Left ventricle myocardium inferior (tissue), 1 donor: ENCODE measurements at places on chromosomes 16 and 17.
A peak's percentile ranks its signal among the peaks of the same experiment; 100 is the strongest.

GRCh38 chr17:57400648-57401047 lies 144.3 kb downstream of the MSI2 start:
- DNase-seq, result no peak

- DNase-seq, result no peak
Measured at GRCh38 chr17:1695365-1695764, 10.7 kb upstream of the PRPF8 start.

GRCh38 chr17:47918006-47918405 lies 22.0 kb downstream of the SP2 start:
- no peak for DNase-seq

- DNase-seq, result peak; percentile 74
Measured at GRCh38 chr16:57045694-57046381, 46.5 kb upstream of the CPNE2 start.

DNA sequence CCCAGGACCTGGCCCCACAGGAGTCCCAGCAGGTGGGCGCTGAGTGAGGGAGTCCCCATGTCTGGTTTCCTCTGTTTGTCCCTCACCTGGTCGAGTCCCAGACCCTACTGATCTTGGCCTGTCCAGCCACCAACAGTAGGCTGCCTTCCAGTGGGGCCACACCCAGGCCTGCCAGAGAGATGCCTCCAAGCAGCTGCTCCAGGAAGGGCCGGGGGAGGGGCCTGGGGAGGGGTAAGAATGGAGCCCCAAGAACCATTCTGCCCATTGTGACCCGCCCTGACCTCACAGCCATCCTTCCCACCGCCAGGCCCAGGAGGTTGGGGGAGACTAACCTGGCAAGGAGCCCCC lies 736 bp downstream of the SPATA20 start:
- DNase-seq, result no peak

DNA sequence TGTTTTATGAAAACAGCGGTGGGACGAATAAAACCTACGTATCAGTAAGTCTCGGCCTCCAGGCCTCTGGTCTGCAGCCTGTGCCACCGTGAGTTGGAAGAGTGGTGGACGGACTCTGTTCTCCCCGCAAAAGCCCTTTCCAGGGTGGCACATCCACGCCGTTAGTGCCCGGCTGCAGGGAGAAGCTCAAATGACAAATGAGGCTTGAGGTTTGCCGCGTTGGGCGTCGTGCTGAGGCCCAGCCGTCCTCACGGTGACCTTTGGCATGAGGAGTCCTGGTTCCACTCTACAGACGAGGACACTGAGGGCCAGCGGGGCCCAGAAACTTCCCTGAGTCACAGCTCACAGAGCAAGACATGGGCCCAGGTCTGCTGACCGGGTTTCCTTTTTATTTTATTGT lies 40.2 kb downstream of the JPH3 start:
- no peak for DNase-seq

GRCh38 chr17:28421787-28422305 lies 15.8 kb upstream of the SLC46A1 start:
- no peak for DNase-seq

DNA sequence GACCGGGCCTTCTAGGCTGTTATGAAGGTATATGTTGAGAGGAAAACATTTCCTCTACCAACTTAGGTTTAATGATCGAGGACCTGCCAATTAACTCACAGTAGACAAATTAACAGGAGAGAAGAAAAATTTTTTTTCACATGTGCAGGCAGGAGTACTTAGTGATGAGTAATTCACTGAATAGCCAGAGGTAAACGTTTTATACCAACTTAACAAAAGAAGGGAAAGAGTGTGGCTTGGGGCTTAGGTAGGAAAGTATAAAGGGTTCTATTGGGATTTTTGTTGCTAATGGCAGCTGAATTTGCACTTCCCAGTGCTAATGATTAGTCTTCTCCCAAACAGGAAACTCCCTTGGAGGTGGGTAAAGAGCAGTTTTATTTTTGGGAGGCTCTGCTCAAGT lies 121.6 kb upstream of the HS3ST4 start:
- no peak for DNase-seq

DNA sequence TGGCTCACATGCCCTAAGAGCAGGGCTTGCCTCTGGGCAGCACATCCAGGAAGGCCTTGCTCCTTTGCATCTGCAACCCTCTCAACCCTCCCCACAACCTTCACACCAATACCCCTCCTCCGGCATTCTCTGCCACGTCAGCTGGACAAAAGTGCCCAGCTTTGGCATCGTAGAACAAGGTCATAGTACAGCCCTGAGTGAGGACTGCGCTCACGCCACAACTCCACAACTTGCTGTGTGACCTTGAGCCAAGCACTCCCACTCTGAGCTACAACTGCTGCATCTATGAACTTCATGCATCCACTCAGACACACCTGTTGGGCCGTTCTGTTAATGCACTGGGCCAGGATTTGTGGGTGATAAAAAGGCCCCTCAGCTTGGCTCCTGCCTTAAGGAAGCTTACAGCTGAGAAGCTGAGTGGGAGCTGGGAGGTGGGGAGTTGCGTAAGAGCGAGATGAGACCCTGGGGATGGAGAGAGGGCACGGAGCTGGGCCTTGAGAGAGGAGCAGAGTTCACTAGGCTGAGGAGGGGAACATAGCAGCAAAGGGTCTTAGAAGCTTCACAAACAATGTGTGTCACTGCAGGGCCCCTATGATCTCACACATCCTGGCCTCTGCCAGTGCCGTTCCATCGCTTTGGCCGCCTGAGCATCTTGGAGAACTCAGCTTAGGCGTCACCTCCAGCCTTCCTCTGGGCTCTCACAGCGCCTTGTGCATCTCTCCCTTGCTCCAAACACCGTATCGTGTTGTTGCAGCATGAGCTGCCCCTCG lies 8.6 kb upstream of the MRC2 start:
- no peak for DNase-seq

DNA sequence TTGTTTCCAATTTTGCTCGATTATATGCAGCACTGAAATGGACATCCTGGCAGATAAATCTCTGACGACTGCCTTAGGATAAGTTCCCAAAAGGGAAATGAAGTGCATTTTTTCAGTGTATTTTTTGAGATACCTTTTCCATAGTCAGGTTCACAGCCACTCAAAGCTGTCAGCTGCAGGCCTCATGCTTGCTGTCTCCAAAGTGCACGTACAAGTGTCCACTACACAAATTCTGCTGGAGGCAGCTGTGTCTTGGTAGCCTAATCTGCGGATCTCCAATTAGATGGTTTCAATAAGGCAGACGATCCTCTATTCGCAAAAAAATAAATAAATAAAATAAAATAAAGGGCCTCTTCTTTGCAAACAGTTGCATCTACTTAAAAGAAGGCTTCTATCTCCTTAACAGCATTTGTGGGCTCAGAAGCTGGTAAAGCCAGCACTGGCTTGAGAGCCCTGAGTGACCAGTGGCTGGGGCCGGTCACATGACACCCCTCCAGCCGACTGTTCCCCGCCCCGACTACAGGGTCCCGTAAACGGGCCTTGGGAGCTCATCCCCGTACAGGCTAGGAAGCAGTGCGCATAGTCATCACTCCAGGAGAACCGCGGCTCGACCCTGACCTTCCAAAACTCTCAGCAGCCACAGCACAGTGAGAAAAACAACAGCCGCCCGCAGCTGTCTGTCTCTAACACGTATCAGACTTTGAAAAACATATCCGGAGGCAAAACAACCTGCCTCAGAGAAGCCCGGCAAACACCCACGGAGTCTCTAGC lies 18.8 kb downstream of the RPH3AL start:
- DNase-seq, result peak; percentile 83

GRCh38 chr17:12257176-12257575 lies 236.5 kb downstream of the MAP2K4 start:
- DNase-seq, result no peak

DNA sequence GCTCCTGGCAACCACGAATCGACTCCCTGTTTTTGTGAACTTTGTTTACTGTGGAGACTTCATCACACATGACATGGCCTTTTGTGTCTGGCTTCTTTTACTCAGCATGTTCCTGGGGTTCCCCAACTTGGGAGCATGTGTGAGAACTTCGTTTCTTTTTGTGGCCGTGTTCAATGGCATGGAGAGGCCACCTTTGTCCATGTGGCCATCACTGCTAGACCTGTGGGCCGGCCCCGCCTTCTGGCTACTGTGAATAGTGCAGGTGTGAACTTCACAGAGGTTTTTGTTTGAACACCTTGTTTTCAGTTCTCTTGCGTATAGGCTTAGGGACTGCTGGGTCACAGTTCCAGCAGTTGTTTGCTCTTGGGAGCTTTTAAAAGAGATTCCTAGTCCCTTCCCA lies 5.7 kb upstream of the SLC38A8 start:
- DNase-seq, result no peak

- no peak for DNase-seq
Measured at GRCh38 chr17:58323366-58324055, 5.1 kb downstream of the TSPOAP1 start.

- no peak for DNase-seq
Measured at GRCh38 chr16:74500907-74501306, 79.6 kb upstream of the CLEC18B start.

GRCh38 chr17:73657473-73658116 lies 13.3 kb upstream of the SDK2 start:
- DNase-seq, result peak; percentile 52

DNA sequence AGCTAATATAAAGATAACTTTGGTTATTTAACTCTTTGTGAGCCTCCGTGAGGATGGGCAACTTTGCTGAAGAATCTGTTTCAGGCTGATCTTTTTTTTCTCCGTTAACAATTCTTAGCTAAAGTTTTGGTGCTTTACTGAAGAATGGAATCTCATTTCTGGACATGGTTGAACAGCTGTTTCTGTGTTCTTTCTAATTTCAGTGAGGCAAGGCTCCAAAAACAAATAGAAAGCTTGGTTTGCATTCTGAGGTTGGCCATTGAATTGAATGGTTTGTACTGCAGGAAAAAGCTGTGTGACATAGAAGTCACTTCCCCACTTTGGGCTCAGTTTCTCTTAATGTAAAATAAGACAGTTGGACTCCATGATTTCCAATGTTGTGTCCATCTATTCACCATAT lies 22.3 kb upstream of the HLF start:
- DNase-seq, result no peak

- DNase-seq, result no peak
Measured at GRCh38 chr17:39934324-39934723, 6.8 kb downstream of the LRRC3C start.

DNA sequence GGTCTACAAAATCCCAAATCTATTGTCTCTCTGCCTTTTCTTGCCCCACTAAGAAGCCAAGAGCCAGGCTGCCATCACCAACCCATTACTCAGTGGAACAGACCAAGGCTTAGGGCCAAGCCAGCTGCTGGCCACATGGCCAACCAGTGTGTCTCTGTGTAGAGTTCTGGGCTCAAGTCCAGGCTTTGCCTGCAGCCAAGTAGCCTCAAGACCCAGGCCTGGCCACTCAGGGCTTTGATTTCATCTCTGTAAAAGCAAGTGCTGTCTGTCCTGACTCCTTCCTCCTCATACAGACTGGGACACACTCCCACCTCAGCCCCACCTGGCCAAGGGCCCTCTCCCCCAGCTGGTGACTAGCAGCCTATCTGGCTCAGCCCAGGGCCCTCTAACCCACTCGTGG lies 14.6 kb downstream of the SREBF1 start:
- peak; percentile 80 for DNase-seq

DNA sequence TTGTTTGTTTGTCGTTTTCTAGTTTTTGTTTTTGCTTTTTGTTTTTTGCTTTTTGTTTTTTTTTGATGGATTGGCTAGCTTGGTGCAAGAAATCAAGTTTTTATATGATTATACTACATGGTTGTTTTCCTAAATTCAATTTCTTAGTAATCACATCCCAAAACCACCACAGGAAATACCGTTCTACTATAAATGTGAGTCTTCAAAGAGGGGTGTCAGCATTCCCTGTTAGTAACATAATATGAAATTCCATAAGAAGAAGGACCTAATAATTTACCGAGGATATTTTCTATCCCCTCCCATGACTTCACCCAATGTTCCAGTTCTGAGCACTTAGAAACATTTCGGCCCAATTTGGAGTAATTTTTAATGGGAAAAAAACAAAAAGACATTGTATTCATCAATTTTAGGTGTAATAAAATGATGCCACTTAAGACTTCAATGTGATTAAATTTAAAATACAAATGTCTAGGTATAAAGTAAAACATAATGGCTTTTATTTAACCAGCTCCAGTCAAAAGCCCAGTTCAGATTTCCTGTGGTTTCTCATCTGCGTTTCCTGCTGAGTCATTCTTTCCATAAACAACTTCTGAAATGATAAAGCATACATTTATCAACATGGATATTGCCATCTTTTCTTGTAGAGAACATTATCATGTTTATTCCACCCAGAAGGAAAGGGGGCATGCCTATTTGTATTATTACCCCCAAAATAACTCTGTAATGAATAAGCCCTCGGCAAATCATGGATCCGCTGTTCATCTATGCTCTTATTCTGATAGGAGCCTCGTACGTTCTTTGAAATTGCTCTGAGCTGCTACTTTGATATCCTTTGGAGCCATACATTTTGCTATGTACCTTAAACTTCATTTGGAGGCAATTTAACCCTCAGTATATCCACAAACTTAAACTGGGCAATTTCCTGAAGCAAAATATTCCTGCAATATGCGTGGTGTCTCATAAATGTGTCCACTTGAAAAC lies 28.1 kb downstream of the HSBP1 start:
- no peak for DNase-seq

- no peak for DNase-seq
Measured at GRCh38 chr16:14057878-14058382, 13.2 kb upstream of the MRTFB start.

DNA sequence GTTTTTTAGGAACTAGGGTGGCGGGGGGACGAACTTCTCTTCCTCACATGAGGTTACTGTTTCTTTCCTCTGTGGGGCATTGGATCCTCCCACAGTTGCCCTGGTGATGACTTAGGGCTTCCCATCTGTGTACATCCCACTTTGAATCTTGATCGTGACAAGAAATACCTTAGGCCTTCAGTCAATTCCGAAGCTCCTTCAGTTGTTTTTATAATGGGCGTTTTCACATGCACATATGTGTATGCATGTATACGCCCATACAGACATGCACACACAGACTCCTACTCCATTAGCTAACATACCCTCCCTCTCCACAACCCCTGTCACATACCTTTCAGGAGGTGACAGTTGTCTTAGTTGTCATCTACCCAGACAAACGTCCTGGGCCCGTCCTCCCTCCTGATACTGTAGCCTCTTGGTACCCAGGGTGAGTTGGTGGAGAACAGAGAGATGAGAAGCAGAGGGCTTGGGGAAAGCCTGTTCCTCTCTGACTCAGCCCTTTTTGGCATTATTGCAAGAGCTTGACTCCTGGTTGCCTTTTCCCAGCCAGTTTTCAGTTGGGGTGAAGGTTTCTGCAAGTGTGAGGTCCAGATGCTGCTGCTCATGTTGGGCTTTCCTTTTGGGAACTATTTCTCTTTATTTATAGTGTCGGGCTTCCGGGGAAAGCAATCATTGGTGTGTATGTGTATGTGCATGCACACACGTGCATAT lies 2.2 kb upstream of the AOC2 start:
- DNase-seq, result no peak

- DNase-seq, result no peak
Measured at GRCh38 chr16:66277311-66278070, 89.0 kb upstream of the CDH5 start.

- DNase-seq, result no peak
Measured at GRCh38 chr17:69539781-69540319, 125.4 kb downstream of the MAP2K6 start.

DNA sequence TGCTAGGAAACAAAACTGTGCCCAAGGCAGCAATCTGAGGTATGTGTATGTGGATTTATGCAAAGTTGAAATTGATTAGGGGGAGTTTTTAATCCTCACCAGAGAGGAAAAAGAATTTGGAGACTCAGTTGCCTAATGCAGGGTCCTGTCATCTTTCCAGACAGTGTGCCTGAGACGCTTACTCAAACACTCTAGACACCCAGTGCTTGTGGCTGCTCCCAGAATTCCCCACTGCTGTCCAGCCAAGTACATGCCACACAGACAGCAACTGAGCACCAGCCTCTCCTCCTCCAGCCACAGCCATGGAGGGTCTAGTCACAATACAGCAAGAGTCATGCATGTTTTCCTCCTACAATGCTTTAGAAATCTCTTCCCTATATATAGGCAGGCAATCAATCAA lies 118.1 kb downstream of the HIC1 start:
- DNase-seq, result no peak
